ENCODE measurements at places on chromosomes 11 and 22.

DNA sequence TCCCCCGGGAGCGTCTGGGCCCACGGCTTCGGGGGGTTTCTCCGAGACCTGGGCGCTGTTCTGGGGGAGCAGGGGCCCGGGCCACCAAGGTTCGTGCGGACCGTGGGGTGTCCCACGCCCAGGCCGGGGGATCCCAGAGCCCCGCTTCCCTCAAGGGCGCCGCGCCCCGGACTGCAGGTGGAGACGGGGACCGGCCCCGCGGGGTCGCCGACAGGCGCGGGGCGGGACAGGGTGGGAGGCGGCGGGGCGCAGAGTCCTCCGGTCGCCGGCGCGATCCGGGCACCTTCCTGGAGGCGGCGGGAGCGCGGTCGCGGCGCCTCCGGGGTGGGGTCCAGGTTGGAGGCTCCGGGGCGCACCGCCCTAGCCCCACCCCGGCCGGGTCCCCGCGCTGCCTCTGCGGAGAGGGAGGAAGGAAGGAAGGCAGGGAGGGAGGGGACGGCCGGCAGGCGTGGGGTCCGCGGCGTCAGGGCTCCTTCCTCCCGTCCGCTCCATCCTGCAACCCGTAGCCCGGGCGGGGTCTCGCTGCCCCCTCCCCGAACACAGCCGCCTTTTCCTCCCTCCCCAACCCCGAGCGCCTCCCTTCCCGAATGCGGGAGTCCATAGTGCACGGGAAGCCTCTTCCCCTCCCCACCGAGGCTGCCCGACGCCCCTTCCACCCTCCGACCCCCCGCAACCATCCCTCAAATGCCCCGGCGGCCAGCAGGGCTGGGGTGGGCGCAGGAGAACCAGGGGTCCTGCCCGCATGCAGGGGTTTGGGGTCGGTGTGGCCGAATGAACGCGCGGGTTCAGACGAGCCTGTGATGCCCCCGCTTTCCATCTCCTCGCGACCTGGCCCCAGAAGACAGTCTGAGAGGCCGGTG, 4.3 kb upstream of the ZBED4 start:
- DNase-seq: no peak

- DNase-seq: no peak
Measured at GRCh38 chr11:75270896-75271418, 30.4 kb downstream of the TPBGL start.

GRCh38 chr11:68118706-68119448, 2.3 kb downstream of the CHKA start:
- DNase-seq: no peak

DNA sequence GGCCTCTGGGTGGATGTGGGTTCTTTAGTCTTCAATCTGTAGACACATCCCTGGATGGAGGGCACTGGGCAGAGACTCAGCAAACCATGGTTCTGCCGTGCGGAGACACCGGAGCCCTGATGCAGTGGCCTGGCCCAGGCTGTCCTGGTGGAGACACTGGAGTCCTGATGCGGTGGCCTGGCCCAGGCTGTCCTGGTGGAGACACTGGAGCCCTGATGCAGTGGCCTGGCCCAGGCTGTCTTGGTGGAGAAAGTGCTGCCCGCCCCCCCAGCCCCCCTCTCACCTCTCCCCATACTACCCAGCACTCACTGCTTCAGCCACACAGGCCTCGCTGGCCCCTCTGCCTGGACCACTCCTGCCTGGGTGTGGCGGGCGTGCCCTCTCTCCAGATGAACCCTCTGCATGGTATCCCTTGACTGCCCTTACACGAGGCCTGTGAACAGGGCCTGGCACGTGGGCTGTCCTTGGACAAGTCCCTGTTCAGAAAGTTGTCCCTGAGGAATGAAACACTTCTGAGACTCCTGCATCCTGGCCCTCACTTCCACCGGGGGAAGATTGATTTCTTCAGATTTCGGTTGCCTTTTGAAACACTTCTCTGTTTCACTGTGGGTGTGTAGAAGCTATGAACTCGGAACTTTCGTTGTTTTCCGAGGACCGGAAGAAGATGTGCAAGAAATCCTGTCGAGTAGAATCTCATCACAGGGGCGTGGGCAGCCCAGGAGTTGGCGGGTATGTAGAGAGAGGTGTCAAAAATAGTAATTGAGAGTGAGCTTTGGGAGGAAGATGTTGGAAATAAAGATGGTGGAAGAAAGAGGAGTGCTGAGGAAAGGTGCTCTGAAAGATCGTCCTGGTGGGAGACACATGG, 26.2 kb downstream of the IGHMBP2 start:
- no peak for DNase-seq

DNA sequence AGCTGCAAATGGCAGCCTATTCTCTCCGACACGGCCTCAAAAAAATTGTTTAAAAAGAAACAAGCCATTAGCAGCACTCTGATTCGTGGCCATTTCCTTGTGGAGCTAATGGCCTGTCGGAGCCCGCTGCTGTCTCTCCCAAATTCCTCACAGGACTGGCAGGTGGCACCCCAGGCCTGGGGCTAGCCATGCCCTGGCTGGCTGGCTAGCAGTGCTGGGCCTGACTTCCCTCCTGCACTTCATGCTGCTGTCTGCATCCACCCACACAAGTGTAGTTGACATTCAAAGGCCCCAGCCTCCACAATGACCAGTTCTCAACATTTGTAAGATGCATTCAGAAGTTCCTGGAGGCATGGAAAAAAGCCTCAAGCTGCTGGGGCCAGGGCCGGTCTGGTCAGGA, 61.5 kb downstream of the SMCO4 start:
- no peak for DNase-seq
